ENCODE measurements at places on chromosomes 13 and 19.

DNA sequence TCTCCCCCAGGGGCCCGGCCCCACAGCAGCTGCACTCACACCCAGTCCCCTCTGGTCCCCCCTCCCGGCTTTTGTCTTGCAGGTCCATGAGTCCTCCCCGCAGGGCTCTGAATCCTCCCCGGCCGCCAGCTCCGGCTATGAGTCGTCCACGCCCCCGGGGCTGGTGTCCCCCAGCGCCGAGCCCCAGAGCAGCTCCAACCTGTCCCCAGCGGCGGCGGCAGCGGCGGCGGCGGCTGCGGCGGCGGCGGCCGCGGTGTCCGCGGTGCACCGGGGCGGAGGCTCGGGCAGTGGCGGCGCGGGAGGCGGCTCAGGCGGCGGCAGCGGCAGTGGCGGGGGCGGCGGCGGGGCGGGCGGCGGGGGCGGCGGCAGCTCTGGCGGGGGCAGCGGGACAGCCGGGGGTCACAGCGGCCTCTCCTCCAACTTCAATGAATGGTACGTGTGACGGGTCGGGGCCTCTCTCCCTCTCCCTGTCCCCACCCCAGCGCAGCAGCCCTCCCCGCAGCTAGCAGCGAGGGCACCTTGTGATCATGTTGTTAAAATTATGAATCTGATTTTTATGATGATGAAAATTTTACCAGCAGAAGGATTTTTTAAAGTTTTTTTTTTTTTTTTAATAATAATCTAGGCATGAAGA is 3.8 kb downstream of the ZIC2 start:
- no peak for DNase-seq

GRCh38 chr19:46447824-46448223 is 19.1 kb upstream of the PNMA8C start:
- no peak for DNase-seq

DNA sequence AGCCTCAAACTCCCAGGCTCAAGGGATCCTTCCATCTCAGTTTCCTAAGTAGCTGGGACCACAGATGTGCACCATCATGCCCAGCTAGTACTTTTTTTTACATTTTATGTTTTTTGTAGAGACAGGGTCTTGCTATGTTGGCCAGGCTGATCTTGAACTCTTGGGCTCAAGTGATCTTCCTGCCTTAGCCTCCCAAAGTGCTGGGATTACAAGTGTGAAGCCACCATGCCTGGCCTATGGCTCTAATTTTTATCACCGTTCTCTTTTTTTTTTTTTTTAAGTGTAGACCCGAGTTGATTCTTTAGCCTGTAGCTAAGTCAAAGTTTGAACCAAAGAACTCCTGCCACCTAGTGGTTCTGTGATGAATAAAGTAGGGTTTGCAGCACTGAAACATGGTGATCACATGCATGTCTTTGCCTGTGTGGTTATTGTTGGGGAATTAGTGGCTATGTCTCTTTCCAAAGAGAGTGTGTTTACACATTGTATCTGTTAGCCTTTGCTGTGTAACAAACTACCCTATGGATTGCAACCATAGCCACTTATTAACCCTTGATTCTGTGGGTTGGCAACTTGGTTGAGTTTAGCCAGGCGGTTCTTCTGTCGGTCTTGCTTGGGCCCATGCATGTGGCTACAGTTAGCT is 11.6 kb downstream of the NFILZ start:
- peak; percentile 13 for DNase-seq

DNA sequence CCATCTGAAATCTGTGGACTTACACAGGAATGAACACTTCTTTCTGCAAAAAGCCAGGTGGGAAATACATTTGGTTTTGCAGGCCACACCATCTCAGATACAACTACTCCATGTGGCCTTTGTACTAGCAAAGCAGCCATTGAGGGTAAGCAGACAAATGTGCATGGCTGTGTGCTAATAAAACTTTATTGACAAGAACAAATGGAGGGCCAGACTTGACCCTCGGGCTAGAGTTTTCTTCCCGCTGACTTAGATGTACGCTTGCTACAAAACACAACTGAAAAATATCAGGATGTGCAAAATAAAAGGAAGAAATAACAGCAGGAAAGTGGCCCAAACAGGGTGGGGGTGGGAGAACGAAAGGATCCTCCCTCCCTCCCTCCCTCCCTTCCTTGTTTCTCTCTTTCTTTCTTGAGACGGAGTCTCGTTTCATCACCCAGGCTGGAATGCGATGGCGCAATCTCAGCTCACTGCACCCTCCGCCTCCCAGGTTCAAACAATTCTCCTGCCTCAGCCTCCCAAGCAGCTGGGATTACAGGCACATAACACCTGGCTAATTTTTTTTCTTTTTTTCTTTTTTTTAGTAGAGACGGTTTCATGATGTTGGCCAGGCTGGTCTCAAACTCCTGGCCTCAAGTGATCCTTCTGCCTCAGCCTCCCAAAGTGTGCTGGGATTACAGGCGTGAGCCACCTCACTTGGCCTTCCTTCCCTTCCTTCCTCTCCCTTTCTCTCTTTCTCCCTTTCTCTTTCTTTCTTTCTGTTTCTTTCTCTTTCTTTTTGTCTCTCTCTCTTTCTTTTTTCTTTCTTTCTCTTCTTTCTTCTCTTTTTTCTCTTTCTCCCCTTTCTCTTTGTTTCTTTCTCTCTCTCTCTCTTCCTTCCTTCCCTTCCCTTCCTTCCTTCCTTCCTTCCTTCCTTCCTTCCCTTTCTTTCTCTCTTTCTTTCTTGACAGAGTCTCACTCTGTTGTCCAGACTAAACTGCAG is 29.3 kb downstream of the CCL25 start:
- DNase-seq: no peak

DNA sequence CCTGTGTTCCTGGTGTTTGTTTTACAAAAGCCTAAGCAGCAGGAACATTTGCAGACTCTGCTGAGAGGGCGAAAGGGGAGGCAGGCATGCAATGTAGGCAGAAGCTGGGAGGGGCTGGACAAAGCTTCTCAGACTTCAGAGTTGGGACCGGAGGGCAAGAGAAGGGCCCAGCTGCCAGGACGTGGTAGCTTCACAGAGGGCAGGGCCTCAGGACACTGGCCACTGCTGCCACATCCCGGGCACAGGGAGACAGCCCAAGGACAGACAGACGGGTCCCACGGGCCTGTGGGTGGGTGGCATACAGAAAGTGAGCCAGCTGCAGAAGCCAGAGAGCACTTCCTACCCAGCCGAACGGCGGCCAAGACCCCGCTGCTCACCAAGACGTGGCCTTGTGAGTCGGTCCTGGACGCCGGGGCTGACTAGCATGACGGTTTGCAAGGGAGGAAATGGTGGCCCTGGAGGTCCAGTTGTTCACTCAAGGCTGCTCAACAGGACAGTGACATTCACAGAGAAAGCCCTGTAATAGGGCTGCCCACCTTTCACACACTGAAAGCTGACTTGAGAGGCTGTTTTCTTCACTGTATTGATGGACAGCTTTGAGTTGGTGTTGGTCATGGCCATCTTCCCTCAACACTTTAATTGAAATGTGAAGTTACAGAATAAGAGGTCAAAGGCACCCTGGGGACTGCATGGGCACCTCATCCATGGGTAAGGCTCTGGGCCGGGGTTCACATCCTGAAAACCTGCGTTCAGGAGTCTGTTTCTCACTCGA is 23.7 kb upstream of the TFDP1 start:
- no peak for DNase-seq

- no peak for DNase-seq
These were observed 2.8 kb downstream of the MYADM start for GRCh38 chr19:53870485-53870844.

GRCh38 chr13:43758834-43759233 is 27.9 kb downstream of the ENOX1 start:
- DNase-seq: no peak

GRCh38 chr19:12754465-12755196 is 3.0 kb downstream of the BEST2 start:
- DNase-seq: no peak

DNA sequence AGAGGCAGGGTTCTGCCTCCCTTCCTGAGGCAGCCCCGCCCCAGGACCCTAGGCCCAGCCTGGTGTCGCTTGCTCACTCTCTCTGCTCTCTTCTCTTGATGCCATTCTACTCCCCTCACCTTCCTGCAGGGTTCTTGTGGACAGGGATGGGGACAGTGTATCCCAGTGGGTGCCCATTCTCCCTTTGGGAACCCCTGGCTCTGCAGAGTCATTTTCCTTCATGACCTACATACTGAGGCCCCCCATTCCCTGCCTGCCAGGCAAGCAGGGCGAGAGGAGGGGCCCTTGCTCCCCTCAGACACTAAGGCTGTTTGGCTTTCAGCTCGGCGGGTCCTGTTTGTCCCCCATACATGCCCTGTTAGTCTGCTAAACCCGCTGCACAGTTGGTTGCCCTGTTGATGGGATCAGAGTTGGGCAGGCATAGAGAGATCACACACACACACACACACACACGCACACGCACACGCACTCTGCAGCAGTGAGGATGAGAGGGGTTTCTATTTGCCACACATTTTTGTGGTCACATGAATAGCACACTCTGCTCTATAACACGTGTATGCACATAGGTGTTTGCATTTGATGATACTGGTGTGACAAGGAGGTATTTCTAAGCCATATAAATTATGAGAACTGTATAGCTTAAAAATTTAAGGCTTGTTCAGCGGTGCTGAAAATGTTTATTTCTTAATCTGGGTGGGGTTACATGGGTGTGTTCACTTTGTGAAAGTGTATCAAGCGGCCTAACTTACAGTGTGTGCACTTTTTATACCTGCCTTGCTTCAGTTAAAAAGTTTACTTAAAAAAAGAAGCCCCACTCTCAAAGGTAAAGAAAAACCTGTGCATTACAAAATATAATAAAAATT is 20.3 kb downstream of the NFIX start:
- no peak for DNase-seq

- no peak for DNase-seq
These were observed 575.9 kb downstream of the MYO16 start for GRCh38 chr13:109205315-109205714.

- DNase-seq: no peak
These were observed 468 bp upstream of the SLC39A3 start for GRCh38 chr19:2740314-2740656.
